ENCODE measurements at places on chromosomes 7 and 10. TPM values are rescaled to one million over a fixed set of nuclear protein-coding genes. Genes with fewer than 3 reads are reported as not detected.

- DNase-seq, result no peak
Observed at GRCh38 chr7:3206771-3207191, 94.3 kb upstream of the SDK1 start.

- DNase-seq, result peak; percentile 56
Observed at GRCh38 chr7:4882169-4883032, 1.1 kb downstream of the RADIL start.

DNA sequence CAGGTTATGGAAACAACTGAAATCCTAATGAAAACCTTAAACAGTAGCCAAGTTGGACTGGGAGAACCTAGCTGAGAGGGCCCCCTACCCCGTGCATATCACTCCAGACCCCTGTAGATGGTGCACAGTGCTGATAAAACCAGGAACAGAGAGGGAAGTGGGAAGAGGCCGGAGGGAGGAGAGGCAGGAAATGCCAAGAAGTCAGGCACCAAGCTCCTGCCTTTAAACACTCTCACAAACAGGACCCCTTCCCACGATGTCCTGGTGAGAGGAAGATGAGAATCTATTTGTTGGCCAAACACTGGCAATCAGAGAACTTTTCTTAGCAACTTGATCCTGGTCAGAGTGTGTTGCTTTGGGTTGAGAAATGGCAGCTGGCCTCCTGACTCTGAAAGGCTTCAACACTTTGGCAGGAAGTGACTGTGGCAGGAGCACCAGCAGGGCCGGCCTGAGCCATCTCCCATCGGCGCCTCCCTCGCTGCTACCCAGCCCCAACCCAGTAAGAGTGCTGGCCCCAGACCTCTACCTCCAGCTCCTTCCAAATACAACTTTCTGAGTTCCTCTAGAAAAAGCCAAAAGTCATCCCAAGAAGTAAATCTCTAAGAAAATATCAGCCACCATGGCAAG lies 39.5 kb downstream of the GSDME start:
- DNase-seq, result no peak

GRCh38 chr10:32367793-32368453 lies 21.0 kb upstream of the EPC1 start:
- DNase-seq, result no peak

The GIMAP1 gene
- total RNA-seq, result 0.82 TPM

- DNase-seq, result no peak
Observed at GRCh38 chr10:101972761-101973160, 83.2 kb downstream of the ARMH3 start.

- DNase-seq, result no peak
Observed at GRCh38 chr10:48369501-48369900, 63.0 kb downstream of the MAPK8 start.

The C10orf88 gene
- 34.6 TPM for total RNA-seq

The OIT3 gene
- total RNA-seq, result 1.2 TPM

DNA sequence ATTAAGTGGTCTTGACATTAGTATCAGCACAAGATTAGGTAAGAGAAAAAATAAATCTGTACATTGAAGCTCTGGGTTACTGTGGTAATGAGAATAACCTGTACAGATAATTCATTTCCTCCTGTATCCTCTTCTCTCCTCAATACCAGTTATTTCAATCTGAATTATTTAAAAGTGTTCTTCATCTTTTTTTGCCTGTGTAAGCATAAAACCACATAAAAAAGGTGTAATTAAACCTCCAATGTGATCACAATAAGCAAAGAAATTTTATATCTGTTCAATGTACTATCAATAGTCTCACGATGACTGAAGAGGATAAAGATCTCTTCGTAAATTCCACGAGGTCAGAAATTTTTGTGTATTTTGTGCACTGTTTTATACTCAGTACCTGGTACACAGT lies 1.2 kb upstream of the MYPN start:
- DNase-seq, result no peak

GRCh38 chr10:84406561-84406960 lies 78.2 kb downstream of the CCSER2 start:
- no peak for DNase-seq

DNA sequence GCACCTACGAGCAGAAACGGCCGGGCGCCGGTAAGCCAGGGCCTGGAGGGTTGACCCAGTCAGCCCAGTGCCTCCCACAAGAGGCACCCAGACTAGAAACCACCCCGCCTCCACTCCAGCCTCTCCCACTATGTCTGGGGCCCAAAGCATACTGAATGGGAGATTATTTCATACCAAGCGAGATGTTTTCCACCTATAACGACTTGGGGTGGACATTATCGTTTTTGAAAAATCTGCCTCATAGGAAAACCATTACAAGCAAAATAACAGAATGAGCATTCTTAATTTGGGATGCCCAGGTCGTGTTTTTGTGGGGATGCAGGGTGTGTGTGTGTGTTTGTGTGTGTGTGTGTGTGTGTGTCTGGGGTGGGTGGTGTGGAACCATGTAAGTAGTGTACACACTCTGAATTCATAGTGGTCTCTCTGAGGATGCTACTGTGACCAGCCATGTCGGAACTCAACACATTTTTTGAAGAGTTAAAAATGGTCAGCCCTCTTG lies 1.6 kb downstream of the HOXA6 start:
- no peak for DNase-seq

The HOXA3 gene
- total RNA-seq, result not detected

GRCh38 chr10:26799342-26799741 lies 61.4 kb downstream of the ABI1 start:
- no peak for DNase-seq

Data from frontal cortex (tissue), 4 donors.